Stimulated activated CD8-positive, alpha-beta memory T cell treated with anti-CD3 and anti-CD28 coated beads, Interleukin-7, amount 100 ng/mL, for 1 hour (primary cell): ENCODE measurements at places on chromosomes 11 and 22.

DNA sequence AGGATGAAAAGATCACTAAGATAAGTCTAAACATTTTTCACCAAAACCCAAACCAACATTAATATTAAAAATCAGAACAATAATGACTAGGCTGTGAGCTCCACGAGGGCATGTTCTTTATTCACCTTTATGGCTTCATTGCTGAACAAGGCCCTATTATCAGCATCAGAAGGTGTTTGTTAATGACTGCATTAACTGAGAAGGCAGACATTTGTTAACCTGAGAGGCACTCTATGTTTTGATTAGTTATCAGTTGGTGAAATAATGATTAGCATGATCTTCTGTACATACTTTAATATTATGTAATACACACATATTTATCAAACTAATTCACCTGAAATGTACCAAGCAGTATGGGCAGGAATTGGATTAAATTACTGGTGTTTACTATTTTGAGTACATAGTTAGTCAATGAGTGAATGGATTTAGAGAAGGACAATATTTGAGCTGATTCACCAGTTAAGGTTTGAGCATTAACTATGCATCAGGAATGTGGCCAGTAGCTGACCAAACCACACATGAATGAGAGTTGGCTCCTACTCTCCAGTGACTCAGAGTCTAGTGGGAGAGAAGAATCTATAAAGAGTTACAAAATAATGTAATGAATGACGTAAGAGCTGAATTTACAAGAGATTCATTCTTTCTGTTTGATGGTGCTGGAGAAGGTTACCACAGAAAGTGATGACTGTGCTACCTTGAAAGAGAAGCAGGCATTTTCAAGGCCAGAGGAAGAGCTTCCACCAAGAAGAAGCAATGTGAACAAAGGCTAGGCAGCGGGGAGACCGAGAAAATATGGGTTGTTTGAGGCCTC, 6.7 kb downstream of the IL18 start:
- DNase-seq = no peak

- no peak for DNase-seq
Observed at GRCh38 chr22:46499805-46500189, 37.6 kb downstream of the CELSR1 start.

DNA sequence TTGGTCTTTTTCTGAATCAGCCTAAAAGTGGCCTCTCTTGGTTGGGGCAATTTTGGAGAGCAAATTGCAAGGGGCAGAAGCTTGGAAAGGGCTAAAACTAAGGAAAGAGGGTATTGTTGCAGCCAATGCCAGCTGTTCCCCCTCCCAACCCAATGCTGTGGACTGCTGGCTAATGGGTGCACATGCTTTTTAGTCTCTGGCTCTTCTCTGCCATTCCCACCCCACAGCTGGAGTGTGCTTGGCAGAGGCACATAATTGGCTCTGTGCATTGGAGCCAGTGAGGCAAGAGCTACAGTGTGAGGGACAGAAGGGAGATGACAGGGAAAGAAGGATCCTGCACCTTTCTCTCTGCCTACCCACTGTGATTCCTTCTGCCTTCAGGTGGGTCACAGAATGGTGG, 140.0 kb downstream of the NECTIN1 start:
- no peak for DNase-seq

DNA sequence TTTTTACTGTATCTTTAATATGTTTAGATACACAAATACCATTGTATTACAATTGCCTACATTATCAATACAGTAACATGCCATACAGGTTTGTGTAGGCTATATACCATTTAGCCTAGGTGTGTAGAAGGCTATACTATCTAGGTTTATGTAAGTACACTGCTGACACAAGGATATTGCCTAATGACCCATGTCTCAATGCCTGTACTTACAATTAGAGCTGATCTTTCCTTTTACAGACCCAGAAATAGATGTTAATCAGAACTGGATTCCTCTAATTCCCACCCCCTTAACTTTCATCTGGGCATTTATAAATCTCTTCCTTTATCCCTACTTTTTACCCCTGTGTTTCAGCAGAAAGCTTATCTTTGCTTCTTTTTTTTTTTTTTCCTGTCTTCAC, 229.5 kb downstream of the METTL15 start:
- DNase-seq = no peak

DNA sequence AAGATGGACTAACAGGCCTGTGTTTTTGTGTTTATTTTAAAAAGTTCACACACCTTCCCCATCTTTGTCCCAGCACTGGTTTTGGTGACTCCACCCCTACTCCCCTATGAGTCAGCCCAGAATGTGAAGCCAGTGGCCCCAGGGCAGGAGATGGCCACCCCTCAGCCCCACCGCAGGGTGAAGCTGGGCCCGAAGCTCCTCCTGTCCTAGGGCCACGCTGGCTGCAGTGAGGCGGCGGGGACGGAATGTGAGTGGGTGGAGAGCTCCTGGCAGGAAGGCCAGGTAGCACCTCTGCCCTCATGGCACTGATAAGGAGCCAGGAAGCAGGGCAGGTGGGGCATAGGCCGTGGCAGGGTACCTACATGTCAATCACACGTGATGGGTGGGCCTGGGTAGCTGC, 39.9 kb downstream of the SGSM3 start:
- DNase-seq = no peak
